ENCODE measurements at places on chromosomes 16 and 17.

DNA sequence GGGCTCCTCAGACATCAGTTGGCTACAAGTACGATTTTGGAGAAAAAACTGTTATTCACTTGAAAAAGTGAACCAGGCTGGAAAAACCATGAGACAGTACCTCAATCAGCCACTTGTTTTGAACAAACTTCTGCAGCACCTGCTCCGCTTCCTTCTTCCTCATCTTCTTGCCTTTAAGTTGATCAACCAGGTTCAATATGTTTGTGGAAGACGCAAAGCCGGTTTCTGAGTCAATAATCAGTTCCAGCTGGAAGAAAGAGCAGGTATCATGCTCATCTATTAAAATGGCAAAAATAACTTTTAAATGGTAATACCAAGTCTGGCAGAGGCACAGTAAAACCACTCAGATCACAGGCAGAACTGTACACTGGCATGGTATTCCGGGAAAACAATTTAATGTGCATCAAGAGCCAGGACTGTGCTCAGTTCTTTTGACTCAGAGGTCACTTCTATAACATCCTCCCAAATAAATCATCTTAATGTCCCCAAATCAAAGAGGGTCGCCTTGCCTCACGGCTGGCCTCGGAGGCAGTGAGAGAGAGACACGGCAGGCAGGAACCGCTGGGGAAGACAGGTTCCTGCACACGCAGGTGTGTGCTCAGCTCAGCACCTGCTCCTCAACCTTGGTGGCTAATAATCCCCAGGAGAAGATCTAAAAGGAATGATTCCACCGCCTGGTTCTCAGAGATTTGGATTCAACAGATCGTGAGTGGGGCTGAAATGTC lies 29.7 kb downstream of the KDM8 start:
- DNase-seq, result no peak

GRCh38 chr17:37567137-37567536 lies 42.1 kb downstream of the SYNRG start:
- no peak for DNase-seq

- DNase-seq, result peak; percentile 19
Measured at GRCh38 chr16:56909527-56909979, 22.4 kb upstream of the HERPUD1 start.

- no peak for DNase-seq
Measured at GRCh38 chr17:56440419-56440818, 153.1 kb upstream of the NOG start.

DNA sequence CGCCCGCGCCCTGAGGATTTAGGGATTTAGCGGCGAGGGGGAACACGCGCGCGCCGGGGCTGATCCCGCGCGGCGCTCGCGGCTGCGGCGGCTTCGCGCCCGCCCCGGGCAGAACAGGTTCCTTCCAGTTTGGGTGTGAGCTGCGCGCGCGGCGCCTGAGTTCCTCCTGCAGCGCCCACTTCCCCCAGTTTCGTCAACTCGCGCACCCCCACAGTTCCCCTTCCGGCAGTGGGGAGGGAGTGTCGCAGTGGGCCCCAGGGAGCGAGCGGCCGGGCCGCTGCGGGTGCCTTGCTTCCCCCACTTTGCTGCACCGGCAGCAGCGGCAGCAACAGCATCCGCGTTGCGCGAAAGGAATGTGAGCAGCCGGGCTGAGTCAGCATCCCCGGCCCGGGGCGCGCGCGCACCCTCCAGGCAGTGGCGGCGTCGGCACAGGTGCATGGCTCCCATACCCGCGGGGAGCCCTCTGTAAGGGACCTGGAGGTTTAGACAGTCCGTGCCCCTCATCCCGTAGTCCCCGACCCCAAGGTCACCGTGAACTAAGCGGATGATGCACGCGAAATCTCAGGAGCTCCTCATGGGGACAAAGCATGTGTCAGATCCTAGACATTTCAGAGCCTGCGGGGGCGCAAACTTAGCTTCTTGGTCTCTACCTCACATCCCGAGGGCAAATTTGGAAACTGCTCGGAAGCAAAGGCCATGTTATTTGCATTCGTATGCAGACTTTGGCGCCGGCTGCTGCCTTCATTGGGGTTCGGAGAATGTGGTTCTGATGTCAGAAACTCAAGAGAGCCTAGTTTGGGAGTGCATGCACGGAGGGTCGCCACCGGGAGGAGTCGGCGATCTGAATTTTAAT lies 767 bp downstream of the ARSG start:
- DNase-seq, result peak; percentile 94

DNA sequence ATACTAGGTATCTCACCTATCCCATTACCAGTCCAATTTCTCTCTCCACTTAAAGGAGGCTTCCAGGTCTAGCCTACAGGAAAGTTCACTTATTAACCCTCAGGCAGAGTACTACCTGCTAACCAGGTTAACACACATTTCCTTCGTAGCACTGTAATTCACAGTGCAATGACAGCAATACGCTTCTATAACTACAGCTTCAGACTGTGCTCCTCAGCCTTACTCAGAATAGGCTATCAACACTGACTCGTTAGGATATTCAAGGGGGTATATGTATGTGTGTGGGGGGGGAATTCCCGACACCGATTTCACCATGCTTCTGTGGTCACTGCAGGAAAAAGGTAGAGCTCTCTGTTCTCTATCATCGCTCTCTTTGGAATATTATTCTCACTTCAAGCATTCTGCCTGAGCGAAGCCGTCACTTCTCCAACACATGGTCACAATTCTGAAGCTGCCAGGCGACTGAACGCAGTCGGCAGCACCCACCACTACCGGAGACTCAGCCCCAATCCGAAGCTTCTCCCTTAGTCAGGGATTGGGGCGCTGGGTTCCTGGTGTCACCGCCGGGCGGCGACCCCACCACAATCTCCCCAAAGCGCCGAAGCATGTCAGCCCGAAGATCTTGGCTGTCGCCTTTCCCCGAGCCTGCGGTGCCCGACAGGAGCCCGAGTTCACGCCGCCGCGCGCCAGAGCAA lies 618 bp downstream of the GGA3 start:
- DNase-seq, result peak; percentile 63

DNA sequence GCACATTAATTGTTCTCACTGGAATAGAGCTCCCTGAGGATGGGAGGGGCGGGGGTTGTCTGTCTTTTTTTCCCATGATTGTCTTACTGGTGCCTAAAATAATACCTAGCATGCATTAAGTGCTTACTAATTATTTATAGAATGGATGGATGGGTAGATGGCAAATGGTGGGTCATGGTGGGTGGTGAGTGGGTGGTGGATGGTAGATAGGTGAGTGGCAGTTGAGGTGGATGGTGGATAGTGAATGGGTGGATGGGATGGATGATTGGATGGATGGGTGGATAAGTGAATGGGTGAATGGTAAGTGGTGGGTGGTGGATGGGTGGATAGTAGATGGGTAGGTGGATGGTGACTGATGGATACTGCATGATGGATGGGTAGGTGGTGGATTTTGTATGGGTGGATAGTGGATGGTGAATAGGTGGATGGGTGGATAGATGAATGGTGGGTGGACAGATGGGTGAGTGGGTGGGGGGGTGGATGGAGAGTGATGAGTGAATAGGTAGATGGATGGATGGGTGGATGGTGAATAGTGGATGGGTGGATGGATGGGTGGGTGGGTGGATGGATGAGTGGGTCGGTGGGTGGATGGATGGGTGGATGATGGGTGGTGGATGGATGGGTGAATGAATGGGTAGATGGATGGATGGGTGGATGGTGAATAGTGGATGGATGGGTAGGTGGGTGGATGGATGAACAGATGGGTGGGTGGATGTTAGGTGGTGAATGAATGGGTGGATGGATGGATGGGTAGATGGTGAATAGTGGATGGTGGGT lies 51.6 kb downstream of the RBFOX3 start:
- DNase-seq, result no peak

GRCh38 chr17:46777943-46778915 lies 40.3 kb downstream of the WNT3 start:
- no peak for DNase-seq

- no peak for DNase-seq
Measured at GRCh38 chr16:72014675-72015074, 6.1 kb downstream of the DHODH start.

GRCh38 chr17:67126983-67127382 lies 82.6 kb downstream of the CACNG1 start:
- DNase-seq, result peak; percentile 61

DNA sequence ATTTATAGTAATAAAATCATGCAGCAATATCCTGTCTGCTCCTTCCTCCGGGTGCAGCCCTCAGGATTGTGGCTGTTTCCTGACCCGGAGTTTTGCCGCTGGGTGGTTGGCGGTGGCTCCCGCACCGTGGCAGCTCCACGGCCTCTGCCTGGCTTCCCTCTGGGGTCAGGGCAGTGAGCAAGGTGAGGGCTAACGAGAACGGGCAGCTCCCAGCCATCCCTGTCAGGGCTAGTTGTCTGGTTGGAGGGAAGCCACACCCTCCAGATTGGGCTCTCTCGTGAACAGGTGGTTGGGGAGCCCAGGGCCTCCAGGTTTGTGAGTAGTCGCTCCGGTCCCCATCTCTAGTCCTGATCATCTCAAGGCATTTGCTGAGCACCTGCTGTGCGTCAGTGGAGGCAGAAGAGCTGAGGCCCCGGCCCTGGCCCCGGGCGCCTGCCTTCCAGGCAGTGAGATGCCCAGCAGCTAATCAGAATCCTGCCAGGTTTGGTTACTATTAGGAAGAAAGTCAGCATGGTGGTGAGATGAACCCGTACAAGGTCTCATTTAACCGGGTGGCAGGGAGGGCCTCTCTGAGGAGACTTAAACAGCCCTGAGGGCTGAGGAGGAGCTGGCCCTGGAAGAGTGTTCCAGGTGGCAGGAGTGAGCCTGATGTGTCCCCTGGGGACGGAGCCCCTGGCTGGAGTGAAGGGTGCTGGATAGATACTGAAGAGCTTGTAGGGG lies 2.3 kb upstream of the NUDT16L1 start:
- no peak for DNase-seq

DNA sequence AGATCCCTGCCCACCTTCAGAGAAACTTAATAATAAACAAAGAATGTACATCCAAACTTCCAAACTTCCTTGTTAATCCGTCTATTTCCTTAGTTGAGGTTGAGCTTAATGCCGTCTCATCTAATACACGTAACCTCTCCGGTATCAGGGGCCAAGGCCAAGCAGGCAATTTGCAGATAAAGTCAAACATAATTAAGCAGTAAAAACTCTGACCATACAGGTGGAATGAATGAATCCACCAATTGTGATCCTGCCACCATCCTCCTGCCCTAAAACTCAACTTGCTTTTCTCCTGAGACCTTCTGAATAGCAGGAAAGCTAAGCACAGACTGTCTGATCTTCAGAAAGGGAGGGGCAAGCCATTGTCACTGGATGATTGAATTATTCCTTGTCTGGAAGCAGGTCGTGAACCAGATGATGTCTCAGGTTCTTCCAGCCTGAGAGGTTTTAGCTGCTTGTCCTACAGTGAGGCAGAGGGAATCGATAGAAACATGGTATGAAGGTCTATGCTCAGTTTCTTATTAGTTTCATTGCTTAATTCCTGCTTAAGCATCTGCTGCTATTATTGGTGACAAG lies 1111.8 kb upstream of the EEF2KMT start:
- no peak for DNase-seq

- no peak for DNase-seq
Measured at GRCh38 chr16:18933501-18933900, 7.3 kb upstream of the SMG1 start.

DNA sequence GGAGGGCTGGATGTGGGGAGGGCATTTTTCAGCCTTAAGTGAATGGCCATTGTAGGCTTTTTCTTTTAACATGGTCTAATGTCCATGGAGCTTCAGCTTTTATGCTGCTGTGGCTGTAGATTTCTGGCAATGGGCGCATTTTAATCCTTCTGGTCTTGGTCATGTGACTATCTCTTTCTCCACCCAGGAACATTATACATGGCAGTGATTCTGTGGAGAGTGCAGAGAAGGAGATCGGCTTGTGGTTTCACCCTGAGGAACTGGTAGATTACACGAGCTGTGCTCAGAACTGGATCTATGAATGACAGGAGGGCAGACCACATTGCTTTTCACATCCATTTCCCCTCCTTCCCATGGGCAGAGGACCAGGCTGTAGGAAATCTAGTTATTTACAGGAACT lies 4.7 kb upstream of the NME2 start:
- DNase-seq, result no peak

DNA sequence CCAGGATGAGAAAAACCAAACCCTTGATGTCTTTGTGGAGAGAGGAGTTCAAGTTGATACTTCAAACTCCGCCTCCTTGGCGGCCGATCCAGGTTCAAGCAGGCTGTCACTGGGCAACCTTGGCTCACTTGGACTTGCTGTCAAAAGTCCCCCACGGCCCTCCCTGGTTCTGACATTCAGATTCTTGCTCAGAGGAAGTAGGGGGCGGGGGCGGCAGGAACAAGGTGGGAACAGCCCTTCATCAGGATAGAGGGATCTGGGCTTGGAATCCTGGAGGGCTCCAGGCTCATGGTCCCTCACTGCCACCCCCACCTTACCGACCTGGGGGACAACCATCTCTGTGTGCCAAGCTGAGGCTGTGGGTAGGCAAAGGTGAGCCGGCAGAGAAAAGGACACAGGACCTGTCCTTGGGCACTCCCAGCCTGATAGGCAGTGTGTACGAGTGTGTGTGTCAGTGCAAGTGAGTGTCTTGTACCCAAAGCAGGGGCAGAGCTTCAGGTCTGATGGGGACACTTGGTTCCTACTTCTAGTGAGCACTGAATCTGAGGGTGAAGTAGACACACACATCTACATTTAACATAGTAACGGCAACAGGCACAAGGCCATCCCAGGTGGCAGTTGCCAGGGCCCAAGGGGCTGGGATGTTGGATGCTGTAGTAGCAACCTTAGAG lies 6.6 kb upstream of the TSPOAP1 start:
- DNase-seq, result no peak

- DNase-seq, result peak; percentile 72
Measured at GRCh38 chr17:50866950-50867362, 802 bp upstream of the TOB1 start.

DNA sequence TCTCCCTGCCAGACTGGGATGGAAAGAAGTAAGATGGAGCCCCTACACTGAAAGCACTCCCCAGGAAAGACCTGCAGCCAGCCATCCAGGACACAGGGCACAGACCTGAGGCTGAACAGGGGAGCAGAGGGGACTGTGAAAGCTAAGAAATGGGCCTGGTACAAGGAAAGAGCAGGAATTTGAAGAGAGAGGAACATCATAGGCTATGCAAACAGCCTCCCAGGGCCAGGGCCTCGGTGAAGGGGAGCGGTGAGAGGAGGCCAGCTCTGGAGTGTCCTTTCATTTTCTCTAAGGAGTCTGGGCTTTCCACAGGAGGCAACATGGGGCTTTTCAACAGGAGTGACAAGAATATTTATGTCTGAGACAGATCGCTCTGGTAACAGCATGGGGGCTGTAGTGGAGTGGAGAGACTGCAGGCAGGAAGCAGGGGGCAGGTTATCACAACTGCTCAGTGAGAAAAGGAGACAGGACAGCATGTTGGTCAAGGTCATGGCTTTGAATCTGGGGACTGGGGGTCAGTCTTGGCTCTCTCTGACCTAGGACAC lies 50.1 kb downstream of the TOM1L2 start:
- no peak for DNase-seq

All from inflammatory macrophage treated with lipopolysaccharide for 4 hours (primary cell).